ENCODE measurements at places on chromosomes 7 and 10.

- no peak for DNase-seq
These were observed 430.6 kb upstream of the KCND2 start for GRCh38 chr7:119842337-119842736.

DNA sequence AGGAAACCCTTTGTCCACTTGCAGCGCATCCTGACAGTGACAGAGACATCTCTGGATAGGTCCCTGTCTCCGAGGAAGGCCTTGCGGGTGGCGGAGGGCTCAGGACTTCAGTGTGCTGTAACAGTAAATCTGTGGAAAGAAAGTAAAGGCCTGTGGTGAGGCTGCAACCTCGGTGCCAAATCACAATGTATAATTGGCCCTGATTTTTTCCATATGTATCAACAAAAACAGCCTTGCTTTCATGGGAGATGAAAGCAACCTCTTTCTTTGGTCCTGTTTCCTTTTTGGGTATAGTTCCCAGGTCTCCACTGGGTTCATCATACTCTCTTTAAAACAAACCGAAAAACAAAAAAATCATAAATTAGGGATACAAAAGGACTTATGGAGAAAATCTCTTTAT, 110.9 kb upstream of the BMPER start:
- no peak for DNase-seq

DNA sequence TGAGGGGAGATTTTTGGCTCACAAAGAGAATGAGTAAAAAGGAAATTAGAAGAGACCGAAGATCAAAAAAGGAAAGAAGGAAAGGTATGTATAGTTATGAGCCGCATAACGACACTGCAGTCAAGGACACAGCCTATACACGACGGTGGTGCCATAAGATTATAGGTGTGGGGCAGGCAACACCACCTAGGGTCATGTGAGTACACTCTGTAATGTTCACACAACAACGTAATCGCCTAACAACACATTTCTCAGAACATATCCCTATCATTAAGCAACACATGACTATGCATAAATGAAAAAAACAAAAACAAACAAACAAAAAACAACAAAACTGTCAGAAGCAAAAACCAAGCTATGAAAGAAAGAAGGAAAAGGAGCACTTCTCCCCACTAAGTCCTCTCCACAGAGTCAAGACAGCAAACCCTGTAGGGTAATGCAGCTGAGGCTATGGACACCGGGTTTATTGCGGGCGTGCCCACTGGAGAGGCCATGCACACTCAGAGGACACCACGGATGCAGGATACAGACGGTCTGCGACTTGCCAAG, 45.1 kb downstream of the PIP4K2A start:
- DNase-seq, result no peak

- no peak for DNase-seq
These were observed 47.6 kb downstream of the BMS1 start for GRCh38 chr10:42830237-42830636.

GRCh38 chr10:76453997-76454396, 1022.6 kb downstream of the LRMDA start:
- DNase-seq, result no peak

All from bronchial epithelial cell (primary cell).